Lower leg skin (tissue), 4 donors: ENCODE measurements at places on chromosomes 7 and 10. TPM values are rescaled to one million over a fixed set of nuclear protein-coding genes. Genes with fewer than 3 reads are reported as not detected.

SFTPA2 gene
- total RNA-seq = not detected

MSRB2 gene
- total RNA-seq = 9.3 TPM

PALD1 gene
- total RNA-seq = 9.7 TPM

AASS gene
- 9.0 TPM for total RNA-seq

PLXDC2 gene
- total RNA-seq = 113 TPM

CCDC3 gene
- 93.1 TPM for total RNA-seq

C10orf53 gene
- not detected for total RNA-seq

GPER1 gene
- total RNA-seq = 4.5 TPM

TRIM50 gene
- not detected for total RNA-seq

ACTR3C gene
- total RNA-seq = 5.5 TPM

ZNF511 gene
- 15.8 TPM for total RNA-seq

C10orf105 gene
- total RNA-seq = 0.27 TPM

MMP21 gene
- total RNA-seq = not detected

IDI1 gene
- total RNA-seq = 51.7 TPM

FIS1 gene
- total RNA-seq = 162 TPM

FEZF1 gene
- total RNA-seq = not detected

SRGN gene
- total RNA-seq = 20.6 TPM

CACNB2 gene
- total RNA-seq = 7.2 TPM

BMPER gene
- 0.38 TPM for total RNA-seq

SPDYE3 gene
- not detected for total RNA-seq
